ENCODE measurements at places on chromosomes 11 and 22.

DNA sequence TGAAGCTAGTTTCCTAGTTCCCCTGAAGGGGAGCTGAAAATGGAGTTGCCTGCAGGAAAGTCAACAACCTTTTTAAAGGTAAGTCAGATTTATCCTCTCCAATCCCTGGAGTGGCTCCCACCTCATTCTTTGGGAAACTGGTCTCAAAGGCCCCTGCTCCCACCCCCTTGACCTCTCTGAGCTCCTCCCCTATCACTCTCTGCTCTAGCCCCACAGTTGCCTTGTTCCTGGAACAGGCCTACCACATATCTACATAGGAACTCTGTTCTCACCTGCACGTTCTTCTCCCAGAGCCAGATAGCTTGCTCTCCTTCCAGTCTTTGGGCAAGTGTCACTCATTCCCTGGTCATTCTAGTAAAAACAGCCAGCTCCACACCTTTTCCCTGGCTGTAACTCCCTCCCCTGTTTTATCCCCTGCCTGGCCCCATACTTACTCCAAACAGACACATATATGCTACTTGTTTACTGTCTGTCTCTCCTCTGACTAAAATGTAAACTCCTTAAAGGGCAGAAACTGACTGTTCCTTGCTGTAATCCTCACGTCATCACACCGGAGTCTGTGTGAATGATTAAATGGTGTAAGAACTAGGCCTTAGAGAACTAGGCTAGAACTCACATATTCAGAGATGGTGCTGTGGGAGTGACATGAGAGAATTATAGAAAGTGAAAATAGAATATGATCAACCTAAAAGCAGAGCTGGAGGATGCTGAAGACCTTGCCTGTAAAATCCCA lies 53.3 kb downstream of the TCF20 start:
- DNase-seq = no peak

- no peak for DNase-seq
Measured at GRCh38 chr11:60937811-60938210, 13.6 kb downstream of the TMEM132A start.

DNA sequence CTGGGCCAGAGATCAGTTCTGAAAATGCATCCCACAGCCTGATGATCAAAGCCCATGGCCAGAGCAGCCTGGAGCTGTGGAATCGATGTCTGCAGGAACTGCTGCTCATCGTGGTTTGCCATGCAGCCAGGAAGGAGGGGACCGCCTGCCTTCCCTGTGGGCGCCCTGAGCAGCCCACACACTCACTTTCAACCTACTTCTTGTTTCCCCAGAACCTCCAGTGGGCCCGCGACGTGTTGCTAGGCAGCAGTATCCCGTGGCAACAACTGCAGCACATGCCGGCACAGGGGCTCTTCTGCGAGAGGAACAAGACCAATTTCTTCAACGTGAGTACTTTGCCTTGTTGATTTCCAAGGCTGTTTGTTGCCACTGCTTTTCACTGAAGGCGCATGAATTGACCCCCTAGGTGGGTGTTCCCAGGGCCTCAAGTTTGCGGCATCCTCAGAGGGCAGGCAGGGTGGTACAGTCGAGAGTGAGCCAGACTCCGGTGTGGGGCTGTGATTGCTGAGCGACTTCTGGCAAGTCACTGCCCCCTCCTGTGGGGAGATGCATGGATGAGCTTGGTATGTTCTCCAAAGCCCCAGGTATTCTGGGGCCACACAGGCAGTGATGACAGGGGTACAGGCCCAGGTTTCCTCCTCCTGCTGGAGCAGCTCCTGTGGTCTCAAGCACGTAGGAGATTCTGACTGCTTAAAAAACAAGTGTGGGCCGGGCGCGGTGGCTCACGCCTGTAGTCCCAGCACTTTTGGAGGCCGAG lies 47.0 kb upstream of the SUSD2 start:
- DNase-seq = no peak

GRCh38 chr11:428295-428694 lies 13.5 kb upstream of the SIGIRR start:
- no peak for DNase-seq

DNA sequence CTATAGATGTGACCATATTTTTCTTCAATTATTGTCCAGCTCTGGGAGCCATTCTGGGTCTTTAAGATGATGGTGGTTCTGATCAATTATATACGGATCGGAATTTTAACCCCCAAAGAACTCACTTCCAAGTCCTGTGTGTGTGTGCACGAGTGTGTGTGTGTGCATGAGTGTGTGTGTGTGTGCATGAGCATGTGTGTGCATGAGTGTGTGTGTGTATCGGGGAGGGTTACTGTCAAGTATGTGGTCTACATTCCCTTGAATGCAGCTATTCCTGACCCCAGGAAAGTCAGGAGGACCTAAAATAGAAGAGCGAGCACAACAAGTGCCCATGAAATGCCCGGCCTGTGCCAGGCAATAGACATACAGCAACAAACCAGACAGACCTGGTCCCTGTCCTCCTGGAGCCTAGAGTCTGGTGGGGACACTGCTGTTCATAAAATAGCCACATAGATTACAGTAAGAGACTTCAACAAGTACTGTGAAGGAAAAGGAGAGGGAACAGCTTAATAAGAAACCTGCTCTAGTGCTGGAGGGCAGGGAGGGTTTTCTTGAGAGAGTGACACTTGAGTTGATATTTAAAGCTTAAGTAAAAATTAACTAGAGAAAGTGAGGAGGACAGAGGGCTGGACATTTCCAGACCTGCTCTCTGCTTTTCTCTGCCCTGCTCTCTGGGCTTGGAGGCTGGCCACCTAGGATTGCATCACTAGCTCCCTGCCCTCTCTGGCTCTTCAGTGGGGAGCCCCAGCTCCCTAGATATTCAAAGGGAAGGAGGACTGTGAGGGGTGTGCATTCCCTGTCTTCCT lies 66.1 kb upstream of the SPON1 start:
- DNase-seq = no peak

GRCh38 chr11:8335186-8335585 lies 71.5 kb upstream of the LMO1 start:
- no peak for DNase-seq

DNA sequence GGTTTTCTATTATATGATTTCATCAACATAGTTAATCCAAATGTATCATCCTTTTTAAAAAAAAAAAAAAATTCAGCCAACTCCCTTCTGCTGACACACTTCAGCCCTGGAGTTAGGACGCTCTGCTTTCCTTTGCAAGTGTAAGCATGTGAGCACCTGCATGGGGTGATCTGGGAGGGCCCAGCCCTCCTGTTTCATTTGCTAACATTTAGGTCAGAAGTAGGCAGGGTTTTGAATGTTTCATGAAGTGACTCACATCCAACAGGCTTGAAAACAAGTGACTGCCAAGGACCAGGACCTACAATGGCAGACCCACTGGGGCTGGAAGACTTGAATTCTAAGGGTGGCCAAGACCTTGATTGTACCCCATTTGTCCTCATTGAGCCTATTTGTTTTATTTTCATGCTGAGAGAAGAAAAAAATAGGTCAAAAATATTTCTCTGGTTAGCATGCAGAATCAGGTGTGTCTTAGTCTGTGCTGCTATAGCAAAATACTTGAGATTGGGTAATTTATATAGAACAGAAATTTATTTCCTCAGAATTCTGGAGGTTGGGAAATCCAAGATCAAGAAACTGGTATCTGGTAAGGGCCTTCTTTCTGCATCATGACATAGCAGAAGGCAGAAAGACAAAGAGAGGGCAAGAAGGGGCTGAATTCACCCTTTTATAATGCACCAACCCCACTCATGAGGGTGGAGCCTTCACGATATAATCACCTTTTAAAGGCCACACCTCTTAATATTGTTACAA lies 137.6 kb downstream of the CD44 start:
- DNase-seq = no peak

DNA sequence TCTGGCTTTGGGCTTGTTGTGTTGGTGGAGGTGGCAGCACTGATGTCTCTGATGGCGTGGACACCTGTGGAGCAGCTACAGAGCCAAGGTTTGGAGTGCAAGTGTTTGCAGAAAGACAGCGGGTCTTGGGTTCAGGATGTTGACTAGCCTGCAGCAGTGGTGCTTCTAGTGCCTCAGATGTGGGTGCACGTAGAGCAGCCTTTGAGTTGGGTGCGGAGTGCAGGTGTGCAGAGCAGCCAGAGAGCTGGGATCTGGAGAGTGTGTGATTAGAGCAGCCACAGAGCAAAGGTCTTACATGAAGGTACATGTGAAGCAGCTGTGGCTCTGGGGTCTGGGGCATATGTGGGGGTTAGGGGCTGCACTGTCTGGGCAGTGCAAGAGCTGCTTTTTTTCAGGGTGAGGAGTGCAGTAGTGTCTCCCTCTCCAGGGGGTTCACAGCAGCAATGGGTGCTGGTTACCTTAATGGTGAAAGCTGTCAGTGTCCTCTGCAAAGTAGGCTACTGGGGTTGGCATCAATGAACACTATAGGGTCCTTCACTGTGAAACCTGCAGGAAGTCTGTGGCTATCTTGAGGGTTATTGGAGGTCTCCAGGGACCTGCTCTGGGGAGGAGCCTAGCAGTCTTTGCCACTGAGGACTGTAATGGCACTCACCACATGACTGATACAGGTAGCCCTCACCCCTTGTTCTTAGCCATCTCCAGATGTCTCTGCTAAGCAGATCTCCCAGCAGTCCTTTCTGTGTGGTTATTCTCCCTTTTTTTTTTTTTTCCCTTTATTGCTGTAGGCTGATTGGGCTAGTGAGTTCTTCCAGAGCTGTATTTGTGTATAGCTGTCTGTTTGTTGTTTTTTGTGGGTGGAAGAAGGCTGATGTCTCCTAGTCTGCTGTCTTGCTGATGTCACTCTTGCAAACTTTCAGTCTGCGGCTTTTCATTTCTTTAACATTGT lies 14.3 kb downstream of the BIRC2 start:
- DNase-seq = no peak

DNA sequence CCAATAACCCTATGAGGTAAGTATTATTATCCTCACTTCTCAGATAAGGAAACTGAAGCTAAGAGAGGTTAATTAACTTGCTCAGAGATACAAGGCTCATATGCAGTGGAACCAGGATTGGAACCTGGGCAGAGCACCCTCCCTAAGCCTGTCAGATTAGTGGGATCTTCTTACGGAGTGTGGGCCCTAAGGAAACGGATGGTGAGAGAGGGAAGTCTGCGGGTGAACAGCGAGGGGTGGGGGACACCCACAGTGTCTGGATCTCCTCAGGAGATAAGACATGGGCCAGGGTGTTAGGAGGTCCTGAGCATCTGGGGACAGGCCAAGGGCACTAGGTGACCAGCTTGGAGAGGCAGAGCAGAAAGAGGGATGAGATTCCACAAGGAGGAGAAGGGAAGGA lies 376.0 kb downstream of the CADM1 start:
- no peak for DNase-seq

GRCh38 chr11:27367881-27368280 lies 4.9 kb upstream of the CCDC34 start:
- DNase-seq = no peak
